ENCODE measurements at places on chromosomes 7 and 10.

DNA sequence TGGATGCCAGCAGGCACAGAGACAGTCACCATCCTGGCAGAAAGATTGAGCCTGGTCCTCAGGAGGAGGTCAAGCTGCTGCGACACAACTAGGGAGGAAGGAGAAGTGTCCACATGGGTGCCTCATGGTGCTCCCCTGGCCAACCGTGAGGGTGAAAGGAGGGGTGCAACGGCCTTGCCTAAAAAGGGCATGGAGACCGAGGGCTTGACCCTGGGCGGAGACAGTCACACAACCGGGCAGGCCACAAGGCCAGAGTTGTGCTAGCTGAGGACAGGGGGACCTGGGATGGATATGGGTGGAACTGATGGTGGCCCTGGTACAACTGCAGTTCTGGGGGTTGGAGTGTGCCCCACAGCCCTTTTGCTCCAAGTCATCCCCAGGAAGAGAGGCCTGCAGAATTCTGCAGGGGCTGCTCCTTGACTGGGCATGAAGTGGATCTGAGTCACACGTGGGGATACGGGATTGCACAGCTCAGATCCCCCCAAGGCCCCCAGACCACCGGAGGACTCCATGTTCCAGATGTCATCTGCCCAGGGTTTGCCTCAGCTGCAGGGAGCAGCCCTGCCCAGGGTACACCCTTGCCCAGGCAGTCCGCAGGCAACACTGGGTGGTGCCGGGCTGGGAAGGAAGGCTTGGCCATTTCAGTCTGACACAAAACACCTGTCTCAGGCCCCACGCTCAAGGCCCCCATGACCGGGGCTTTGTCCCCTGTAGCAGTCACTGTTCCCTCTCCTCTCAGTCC lies 602.3 kb upstream of the MGMT start:
- DNase-seq, result no peak
- H3K4me1 ChIP-seq, result peaks cover 3% of the 10 kb centered on the region
- H3K27ac ChIP-seq, result no peak overlapping the region
- peaks cover 10% of the 10 kb centered on the region for H3K27me3 ChIP-seq
- no peak overlapping the region for H3K4me3 ChIP-seq
- no peaks in the 10 kb centered on the region for H3K36me3 ChIP-seq

- peaks cover 8% of the 10 kb centered on the region for H3K36me3 ChIP-seq
- peaks cover 19% of the 10 kb centered on the region for H3K4me1 ChIP-seq
- H3K4me3 ChIP-seq, result no peak overlapping the region
- no peaks in the 10 kb centered on the region for H3K27me3 ChIP-seq
- no peak overlapping the region for H3K27ac ChIP-seq
These were observed 8.7 kb downstream of the TAF3 start for GRCh38 chr10:7826971-7827370.

GRCh38 chr7:96157856-96158255 lies 164.0 kb downstream of the SLC25A13 start:
- DNase-seq, result no peak
- H3K27me3 ChIP-seq, result no peaks in the 10 kb centered on the region
- H3K4me1 ChIP-seq, result peaks cover 6% of the 10 kb centered on the region
- H3K4me3 ChIP-seq, result no peak overlapping the region

- no peaks in the 10 kb centered on the region for H3K27me3 ChIP-seq
- H3K36me3 ChIP-seq, result no peaks in the 10 kb centered on the region
- H3K4me3 ChIP-seq, result no peak overlapping the region
- no peaks in the 10 kb centered on the region for H3K4me1 ChIP-seq
- H3K27ac ChIP-seq, result no peak overlapping the region
- no peak for DNase-seq
These were observed 809.0 kb downstream of the NRG3 start for GRCh38 chr10:82683945-82684344.

DNA sequence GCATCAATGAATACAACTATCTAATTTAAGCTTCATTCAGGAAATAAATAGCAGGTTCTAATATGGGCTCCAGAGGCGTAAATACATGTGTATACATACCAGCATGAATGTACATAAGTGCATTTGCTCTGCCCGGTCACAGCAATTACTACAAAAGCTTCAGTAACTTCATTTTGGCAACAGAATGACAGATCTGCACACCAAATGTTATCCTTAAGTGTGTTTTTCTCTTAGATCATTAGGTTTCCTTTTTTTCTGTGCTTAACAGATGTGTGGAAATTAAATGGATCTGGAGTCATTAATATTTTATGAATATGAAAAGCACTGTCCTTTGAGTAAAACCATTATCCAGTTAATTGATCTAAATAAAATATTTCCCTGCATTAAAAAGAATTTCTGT lies 159.0 kb upstream of the MEOX2 start:
- H3K27ac ChIP-seq, result no peak overlapping the region
- DNase-seq, result no peak
- H3K36me3 ChIP-seq, result no peaks in the 10 kb centered on the region
- no peaks in the 10 kb centered on the region for H3K27me3 ChIP-seq
- no peak overlapping the region for H3K4me3 ChIP-seq

GRCh38 chr10:108696792-108697477 lies 1226.4 kb downstream of the XPNPEP1 start:
- no peak overlapping the region for H3K4me3 ChIP-seq
- no peaks in the 10 kb centered on the region for H3K4me1 ChIP-seq
- H3K27me3 ChIP-seq, result peaks cover 3% of the 10 kb centered on the region
- no peaks in the 10 kb centered on the region for H3K36me3 ChIP-seq
- H3K27ac ChIP-seq, result no peak overlapping the region
- DNase-seq, result no peak

- no peak overlapping the region for H3K4me3 ChIP-seq
- H3K36me3 ChIP-seq, result no peaks in the 10 kb centered on the region
- no peaks in the 10 kb centered on the region for H3K4me1 ChIP-seq
- DNase-seq, result no peak
These were observed 151.5 kb downstream of the JAZF1 start for GRCh38 chr7:28029051-28029450.

GRCh38 chr10:13100349-13101294 lies 659 bp downstream of the OPTN start:
- H3K4me1 ChIP-seq, result peaks cover 6% of the 10 kb centered on the region
- no peaks in the 10 kb centered on the region for H3K36me3 ChIP-seq
- H3K4me3 ChIP-seq, result peak overlapping the region; percentile 84

DNA sequence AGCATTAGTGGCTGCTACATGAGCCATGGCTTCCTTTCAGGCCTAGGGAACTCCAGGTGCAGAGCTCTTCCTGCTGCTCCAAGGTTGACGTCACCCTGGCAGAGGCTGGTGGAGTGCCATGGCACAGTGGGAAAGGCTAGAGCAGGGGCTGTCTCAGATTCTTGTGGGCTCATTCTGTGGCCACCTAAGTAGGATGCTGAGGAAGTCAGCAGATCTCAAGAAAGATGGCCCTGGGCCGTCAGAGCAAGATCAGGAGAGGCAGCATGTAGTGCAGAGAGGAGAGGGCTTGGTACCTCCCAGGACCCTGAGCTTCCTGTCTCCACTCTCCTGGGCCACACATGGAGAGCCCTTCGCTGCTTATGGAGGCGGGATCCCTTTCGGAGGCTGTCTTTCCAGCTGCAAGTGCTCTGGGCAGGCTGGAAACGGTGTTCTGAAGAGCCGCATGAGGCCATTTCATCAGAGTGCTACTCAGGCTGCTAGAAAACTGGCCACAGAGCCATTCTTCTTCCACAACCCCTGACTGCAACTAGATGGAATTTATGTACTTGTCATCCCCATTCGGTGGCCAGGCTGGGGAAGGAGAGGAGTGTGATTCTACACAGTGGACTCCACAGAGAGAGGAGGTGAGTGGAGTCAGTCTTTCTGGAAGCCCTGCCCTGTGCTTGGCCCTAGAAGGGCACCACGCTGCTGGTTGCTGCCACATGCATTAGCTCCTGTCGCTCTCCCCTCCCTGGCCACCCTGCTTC lies 304.2 kb downstream of the RPS24 start:
- no peak overlapping the region for H3K4me3 ChIP-seq
- H3K27me3 ChIP-seq, result peaks cover 9% of the 10 kb centered on the region
- H3K36me3 ChIP-seq, result peaks cover 5% of the 10 kb centered on the region
- DNase-seq, result no peak
- peaks cover 7% of the 10 kb centered on the region for H3K4me1 ChIP-seq
- no peak overlapping the region for H3K27ac ChIP-seq

GRCh38 chr10:98172073-98172472 lies 37.6 kb downstream of the R3HCC1L start:
- no peak overlapping the region for H3K27ac ChIP-seq
- H3K4me3 ChIP-seq, result no peak overlapping the region
- no peaks in the 10 kb centered on the region for H3K27me3 ChIP-seq
- H3K4me1 ChIP-seq, result peaks cover 4% of the 10 kb centered on the region
- H3K36me3 ChIP-seq, result no peaks in the 10 kb centered on the region
- DNase-seq, result no peak

- H3K36me3 ChIP-seq, result peaks cover 11% of the 10 kb centered on the region
- no peaks in the 10 kb centered on the region for H3K27me3 ChIP-seq
- no peak for DNase-seq
- H3K27ac ChIP-seq, result no peak overlapping the region
- H3K4me1 ChIP-seq, result no peaks in the 10 kb centered on the region
- no peak overlapping the region for H3K4me3 ChIP-seq
These were observed 29.5 kb upstream of the HYCC1 start for GRCh38 chr7:23043441-23043840.

DNA sequence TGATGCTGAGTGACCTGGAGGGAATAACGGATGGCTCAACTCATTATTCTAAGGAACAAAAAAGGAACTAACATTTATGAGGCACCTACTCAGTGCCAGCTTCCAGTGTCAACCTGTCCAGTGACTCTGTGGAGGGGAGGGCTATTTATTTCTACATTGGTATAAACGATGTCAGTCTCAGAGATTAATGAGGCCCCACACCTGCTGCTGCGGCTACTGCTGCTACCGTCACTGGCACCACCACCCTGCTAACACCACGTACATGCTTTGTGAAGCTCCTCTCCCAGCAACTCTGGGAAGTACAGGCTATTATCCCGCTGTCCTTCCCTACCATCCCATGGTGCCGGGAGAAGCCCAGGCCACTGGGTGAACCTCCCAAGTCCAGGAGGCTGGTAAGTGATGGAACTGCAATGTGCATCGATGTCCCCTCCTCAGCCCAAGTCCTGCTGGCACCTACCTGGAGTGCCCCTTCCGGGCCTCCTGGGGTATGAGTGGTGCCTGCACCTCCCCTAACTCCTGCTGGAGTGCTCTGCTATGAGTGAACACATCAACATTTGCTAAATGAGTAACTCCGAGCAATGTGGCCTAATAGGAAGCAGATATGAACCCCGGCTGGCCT lies 101.5 kb downstream of the ARHGAP22 start:
- peaks cover 7% of the 10 kb centered on the region for H3K27me3 ChIP-seq
- H3K36me3 ChIP-seq, result no peaks in the 10 kb centered on the region
- peaks cover 4% of the 10 kb centered on the region for H3K4me1 ChIP-seq
- no peak overlapping the region for H3K4me3 ChIP-seq

DNA sequence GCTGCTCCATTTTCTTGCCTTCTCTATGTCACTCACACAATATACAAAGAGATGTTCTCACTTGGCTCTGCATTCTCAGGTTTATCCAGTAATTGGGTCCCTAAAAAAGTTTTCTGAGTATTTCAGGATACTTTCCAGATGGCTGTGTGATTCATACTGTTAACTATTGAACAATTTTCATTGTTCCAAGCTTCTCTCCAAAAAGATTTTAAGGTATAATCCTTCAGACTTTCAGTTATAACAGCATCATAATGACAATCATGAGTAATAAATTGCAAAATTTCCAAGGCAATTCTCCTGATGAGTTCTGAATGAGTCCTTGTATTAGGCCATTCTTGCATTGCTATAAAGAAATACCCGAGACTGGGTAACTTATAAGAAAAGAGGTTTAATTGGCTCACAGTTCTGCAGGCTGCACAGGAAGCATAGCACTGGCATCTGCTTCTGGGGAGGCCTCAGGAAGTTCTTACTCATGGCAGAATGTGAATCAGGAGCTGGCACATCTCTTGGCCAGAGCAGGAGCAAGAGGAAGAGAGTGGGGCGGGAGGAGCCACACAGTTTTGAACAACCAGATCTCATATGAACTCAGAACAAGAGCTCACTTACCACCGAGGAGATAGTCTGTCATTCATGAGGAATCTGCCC lies 148.1 kb downstream of the SLC16A9 start:
- peaks cover 3% of the 10 kb centered on the region for H3K27me3 ChIP-seq
- H3K27ac ChIP-seq, result no peak overlapping the region
- no peaks in the 10 kb centered on the region for H3K4me1 ChIP-seq
- H3K36me3 ChIP-seq, result no peaks in the 10 kb centered on the region

GRCh38 chr10:9357471-9357870 lies 1303.0 kb downstream of the GATA3 start:
- no peaks in the 10 kb centered on the region for H3K36me3 ChIP-seq
- peaks cover 1% of the 10 kb centered on the region for H3K27me3 ChIP-seq
- no peak for DNase-seq
- H3K4me3 ChIP-seq, result no peak overlapping the region
- no peak overlapping the region for H3K27ac ChIP-seq

DNA sequence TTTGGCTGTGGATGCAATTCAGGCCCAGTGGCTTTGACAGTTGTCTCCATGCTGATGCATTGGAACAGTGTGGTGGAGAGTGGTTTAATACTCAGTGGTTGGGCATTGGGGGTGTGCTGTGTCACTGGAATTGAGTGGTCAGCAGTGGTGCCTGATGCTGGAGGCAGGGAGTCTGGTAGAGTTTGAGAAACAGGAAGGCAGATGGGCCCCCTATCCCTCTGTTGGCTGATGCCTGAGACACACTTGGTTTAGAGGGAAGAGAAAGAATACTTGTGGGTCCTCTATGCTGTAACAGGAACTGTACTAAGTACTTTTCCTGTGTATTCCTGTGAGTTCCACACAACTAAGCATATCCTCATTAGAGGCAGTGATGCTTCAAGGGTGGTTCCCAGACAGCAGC lies 55.4 kb downstream of the EEPD1 start:
- no peaks in the 10 kb centered on the region for H3K36me3 ChIP-seq
- peaks cover 5% of the 10 kb centered on the region for H3K27me3 ChIP-seq

DNA sequence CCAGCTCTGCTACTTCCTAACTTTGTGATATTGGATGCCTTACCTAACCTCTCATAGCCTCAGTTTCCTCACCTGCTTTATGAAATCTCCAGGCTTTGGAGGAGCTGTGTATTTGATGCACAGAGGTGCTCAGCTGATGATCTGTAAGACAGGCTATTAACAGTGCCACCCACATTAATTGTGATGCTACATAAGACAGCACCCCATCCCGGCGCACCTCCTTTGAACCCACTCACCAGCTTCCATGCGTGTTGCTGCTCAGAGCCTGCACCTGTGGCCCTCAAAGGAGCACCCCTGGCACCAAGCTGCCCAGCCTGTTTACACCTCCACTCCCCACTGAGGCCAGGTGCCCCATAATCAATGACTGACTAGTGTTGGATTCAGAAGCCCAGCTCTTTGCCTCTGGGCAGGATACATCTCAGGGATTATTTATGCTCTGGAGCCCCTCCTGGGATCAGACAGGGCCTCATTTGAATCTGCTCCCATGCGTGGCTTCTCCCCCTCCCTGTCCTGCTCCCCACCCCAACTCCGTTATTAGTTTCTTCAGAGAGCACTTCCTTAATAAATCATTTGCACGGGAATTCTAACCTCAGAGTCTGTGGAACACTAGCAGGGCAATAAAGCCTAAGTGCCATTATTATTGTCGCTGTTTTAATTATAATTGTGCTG lies 87.7 kb downstream of the GFRA1 start:
- H3K36me3 ChIP-seq, result no peaks in the 10 kb centered on the region
- DNase-seq, result no peak
- peaks cover 4% of the 10 kb centered on the region for H3K27me3 ChIP-seq
- H3K4me3 ChIP-seq, result no peak overlapping the region
- H3K27ac ChIP-seq, result no peak overlapping the region

Measured in endothelial cell (in vitro differentiated cells).